Activated CD4-positive, alpha-beta memory T cell treated with anti-CD3 and anti-CD28 coated beads for 36 hours (primary cell): ENCODE measurements at places on chromosomes 2 and 18. TPM values are rescaled to one million over a fixed set of nuclear protein-coding genes. Genes with fewer than 3 reads are reported as not detected.

DNA sequence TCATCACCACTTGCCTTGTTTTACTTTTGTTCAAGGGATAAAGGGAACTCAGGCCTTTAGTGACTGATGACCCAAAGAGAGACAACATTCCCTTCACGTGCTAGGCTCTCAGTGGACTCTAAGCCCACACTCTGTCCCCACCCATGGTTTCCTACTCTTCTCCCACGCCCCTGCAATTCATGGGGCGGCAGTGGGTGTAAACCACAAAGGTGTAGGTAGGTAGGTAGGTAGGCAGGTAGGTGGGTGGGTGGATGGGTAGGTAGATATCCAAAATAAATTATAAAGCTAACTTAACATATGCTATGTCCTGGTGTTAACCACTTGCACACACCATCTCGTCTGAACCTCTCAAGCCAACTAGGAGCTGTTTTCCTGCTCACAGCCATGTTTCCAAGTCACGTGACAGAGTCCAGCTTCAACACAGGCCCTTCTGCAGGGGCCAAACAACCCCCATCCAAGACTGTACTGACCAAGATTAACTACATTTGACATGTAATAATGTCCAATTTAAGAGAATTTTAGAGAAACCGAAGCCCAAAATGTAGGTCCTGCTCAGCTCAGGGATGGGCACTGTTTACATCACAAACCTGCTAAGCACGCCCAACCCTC, 33.7 kb downstream of the DNMT3A start:
- no peak for DNase-seq

Gene VAPA
- total RNA-seq: 159 TPM

- DNase-seq: no peak
Observed at GRCh38 chr2:202790676-202791075, 80.9 kb downstream of the ICA1L start.

Gene G6PC2
- not detected for total RNA-seq

Gene CFAP65
- not detected for total RNA-seq

GRCh38 chr2:74953796-74954499, 4.5 kb upstream of the POLE4 start:
- no peak for DNase-seq

DNA sequence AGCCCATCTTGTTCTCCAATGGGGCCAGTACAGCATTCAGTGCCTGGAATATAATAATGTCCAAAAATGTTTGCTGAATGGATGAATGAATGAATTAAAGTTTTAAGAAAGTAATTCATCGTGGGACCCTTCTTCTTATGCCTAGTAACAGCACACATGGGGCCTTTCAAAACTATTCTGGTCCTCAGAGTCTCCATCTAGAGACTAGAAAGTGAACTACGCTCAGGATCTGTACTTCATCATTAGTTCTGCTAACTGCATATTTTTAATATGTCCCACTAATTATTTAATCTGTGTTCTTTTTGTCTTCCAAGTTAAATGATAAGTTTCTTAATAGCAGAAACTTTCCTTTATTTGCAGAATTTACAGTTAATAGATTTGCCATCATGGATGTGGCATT, 172.5 kb downstream of the SMAD2 start:
- DNase-seq: no peak

Gene SPATA3
- total RNA-seq: 0.24 TPM

DNA sequence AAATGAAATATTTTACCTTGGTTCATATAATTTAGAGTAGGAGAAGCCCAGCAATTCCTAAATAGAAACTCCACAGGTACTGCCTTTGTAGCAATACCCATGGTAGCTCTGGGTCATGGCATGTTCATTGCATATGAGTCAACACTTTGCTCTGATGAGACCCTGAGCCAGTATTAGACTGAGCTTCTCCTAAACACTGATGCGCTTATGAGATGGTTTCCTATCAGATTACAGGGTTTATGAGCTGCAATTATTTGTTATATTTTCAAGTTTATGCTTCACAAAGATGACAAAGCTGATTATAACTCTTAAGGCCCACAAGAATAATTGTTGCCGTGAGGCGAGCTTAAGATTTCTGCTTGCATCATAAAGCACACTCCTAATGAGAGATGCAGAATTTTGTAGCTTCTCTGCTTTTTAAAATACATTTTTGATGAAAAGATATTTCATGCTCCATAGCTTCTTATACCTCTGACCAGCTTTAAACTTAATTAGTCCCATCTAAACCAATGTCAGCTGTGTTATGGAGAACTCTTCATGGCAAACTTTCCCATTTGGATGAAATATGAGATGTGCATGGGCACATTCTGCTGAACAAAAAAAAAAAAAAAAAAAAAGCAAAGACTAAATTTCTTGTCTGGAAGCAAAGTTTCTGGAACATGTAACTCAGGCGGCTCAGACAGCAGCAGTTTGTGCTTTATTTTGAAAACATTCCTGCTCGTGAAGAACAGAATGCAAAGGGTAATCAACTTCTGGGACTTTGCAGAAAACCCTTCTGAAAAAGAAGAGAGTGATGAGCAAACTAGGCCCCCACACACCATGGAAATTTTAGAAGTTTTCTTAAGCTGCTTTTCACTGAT, 162.6 kb downstream of the KCNE4 start:
- no peak for DNase-seq

Gene MC2R
- total RNA-seq: not detected

- peak; percentile 52 for DNase-seq
Observed at GRCh38 chr2:181790716-181791649, 100.5 kb upstream of the ITPRID2 start.

- DNase-seq: no peak
Observed at GRCh38 chr2:26621469-26622199, 19.5 kb downstream of the CIB4 start.

DNA sequence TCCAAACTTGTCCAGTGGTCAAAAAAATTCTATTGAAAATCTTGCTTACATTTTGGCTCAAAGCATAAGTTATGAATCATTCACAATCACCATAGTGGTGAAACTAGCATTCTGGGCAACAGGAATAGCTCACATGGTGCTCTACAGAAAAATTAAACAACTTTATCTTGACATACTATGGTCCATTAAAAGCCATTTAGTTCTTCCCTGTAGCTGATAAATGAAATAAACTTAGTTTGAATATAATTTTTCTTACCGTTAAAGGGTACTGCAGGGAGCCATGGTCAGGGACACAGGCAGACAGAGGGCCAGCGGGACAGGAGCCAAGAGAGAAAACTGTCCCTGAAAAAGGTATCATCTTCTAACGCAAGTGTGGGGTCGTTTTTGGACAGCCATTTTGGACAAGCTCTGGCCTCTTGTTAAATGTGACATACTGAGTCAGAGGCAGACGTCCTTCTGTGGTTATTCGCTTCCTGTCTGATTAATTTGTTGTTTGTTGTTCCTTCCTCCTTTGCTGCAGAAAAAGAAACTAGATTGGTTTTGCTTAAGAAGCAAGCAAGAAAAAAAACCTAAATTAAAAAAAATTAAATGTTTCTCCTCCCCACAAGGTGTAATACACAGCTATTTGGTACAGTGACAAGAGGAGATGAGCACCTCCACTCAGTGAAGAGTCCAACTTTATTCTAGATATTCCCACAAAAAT, at the start of gene WIPF1:
Gene WIPF1 (minus strand): TSS at position 460 of the 703 bp plus-strand sequence. CDS start 12,231 bp downstream, outside the sequence.
- peak; percentile 58 for DNase-seq

- peak; percentile 83 for DNase-seq
Observed at GRCh38 chr2:168246483-168247340, 683 bp downstream of the STK39 start.

- DNase-seq: no peak
Observed at GRCh38 chr2:869357-869871, 81.2 kb upstream of the SNTG2 start.

DNA sequence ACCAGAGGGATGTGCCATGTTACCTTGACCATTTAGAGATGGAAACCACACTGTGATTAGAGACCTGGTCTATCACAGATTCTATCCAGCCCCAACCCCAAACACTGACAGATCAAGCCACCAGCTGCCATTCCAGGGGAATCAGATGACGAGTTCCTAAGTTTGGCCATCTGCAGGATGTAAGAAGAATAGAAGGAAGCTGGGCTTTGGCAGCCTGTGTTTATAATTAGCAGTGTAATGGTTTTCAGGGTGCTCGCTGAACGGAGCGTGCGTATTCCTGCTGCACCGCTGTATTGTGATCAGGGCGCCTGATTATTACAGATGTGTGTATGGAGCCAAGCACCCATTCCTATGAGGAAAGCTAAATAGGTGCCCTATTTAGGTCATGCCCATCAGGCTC, 138.1 kb downstream of the LRRC30 start:
- DNase-seq: no peak

- DNase-seq: peak; percentile 54
Observed at GRCh38 chr2:98454500-98455235, 10.0 kb downstream of the INPP4A start.

DNA sequence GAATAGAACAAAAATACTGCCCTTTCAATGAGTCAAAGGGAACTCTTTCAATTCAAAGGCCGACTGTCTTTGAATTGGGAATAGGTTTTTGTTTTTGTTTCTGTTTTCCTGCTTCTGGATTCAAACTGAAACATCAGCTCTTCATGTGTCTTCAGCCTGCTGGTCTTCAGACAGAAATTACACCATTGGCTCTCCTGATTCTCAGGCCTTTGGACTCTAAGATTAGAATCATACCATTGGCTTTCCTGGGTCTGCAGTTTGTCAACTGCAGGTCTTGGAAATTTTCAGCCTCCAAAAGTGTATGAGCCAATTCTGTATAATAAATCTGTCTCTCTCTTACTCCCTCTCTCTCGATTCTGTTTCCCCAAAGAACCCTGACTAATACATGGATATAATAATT, 31.1 kb downstream of the CTLA4 start:
- DNase-seq: no peak

DNA sequence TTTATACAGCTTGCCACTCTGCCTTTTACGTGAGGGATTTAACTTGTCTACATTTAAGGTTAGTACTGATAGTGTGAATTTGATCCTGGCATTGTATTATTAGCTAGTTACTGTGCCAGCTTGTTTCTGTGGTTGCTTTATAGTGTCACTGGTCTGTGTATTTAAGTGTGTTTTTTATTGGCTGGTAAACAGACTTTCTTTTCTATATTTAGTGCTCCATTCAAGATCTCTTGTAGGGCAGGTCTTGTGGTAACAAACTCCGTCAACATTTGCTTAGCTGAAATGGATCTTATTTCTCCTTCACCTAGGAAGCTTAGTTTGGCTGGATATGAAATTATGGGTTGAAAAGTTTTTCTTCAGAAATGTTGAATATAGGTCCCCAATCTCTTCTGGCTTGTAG, 1971.0 kb upstream of the LRRTM1 start:
- no peak for DNase-seq

DNA sequence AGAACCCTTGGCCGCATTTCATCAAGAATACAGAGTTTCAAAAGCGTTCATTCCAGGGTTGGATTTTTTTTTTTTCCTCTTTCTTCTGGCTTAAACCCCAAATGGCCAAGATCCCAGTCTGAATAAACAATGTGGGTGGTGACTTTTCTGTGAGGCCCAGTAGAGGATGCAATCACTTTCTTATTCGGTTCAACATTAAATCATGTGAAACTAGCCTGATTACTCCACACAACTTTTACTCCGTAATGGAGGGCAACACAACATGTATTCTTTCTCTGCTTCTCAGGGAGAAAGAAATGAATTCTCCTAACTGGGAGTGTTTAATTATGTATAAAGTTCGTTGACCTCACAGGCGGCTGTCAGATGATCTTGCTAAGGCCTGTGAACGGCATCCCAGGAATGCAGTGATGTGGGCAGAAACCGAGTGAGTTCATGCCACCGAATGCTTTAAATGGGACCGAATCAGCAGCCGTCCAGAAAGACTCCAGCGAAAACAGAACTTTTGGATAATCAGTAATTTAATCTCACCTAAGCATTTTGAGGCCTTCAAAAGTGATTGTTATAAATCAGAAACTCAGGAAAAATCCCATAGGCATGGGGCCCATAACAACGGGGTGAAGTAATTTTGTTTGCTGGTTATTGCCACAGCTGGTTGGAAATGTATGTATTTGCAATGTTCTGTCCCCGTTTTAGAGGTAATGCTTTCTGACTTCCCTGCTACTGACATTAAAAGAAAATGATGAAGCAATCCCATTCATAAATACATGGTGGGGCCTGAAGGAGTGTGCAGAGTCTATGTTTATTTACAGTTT, 81.5 kb downstream of the BCL2 start:
- no peak for DNase-seq

DNA sequence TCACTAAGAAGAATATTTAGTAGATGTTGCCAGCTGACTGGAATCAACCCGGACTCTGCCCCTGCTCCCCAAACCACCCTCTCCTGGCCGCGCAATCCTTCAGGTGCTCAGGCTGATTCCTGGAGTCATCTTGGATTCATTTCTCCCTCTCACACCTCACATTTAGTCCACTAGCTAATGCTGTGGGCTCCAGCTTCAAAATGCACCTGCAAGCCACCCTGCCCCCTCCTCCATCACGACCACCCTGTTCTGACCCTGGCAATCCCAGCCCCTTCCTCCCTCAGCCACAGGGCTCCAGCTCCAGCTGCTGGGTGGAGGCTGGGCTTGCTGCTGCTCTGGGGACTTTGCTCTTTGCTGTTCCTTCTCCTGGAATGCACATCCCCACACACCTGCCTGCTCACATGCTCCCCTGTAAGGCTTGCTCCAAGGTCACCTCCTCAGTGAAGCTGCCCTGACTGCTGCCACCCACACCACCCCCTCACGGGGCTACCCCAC, 61.3 kb upstream of the SH3RF3 start:
- DNase-seq: no peak

DNA sequence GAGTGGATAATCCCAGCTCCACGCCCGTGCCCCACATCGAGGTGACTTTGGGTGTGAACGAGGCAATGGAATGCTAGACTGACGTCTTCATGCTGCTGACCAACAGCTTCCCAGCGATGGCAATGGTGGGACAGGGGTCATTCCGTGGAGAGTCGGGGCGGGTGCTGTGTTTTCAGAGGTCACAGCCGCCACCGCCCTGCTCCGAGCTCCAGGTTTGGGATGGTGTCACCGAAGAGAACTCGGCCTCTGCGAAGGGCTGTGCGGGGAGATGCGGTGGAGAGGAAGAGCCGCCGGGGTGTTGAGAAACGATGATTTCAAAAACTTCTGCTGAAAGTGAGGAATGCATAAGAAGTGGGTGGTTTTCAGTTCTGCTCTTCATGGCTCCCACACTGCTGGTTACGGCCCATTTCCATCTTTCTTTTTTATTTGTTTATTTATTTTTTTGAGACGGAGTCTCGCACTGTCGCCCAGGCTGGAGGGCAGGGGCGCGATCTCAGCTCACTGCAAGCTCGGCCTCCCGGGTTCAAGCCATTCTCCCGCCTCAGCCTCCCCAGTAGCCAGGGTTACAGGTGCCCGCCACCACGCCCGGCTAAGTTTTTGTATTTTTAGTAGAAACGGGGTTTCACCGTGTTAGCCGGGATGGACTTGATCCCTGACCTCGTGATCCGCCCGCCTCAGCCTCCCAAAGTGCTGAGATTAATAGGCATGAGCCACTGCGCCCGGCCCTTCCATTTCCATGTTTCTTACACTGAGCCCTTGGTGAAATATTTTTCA, 142.6 kb downstream of the RTP5 start:
- DNase-seq: no peak
